ENCODE measurements at places on chromosomes 2 and 18.
A peak's percentile ranks its signal among the peaks of the same experiment; 100 is the strongest.

DNA sequence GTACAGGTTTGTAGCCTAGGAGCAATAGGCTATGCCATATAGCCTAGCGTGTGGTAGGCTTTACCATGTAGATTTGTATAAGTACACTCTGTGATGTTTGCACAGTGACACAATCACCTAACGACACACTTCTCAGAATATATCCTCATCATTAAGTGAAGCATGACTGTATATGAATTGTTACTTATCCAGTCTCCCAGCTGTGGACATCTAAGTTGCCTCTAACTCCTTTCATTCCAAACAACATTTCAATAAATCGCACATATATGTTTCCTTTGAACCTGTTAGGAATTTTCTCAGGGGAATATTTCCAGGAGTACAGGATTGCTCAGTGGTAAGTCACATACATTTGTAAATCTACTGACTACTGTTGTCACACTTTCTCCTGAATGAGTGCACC is 90.0 kb downstream of the ARHGAP15 start:
- no peak overlapping the region for H3K27ac ChIP-seq
- no peaks in the 10 kb centered on the region for H3K36me3 ChIP-seq
- H3K4me3 ChIP-seq, result no peak overlapping the region
- H3K27me3 ChIP-seq, result no peaks in the 10 kb centered on the region

GRCh38 chr2:129443865-129444739 is 535.4 kb upstream of the RAB6C start:
- H3K36me3 ChIP-seq, result no peaks in the 10 kb centered on the region
- peaks cover 9% of the 10 kb centered on the region for H3K27me3 ChIP-seq
- H3K4me3 ChIP-seq, result no peak overlapping the region
- no peaks in the 10 kb centered on the region for H3K4me1 ChIP-seq
- no peak overlapping the region for H3K27ac ChIP-seq
- DNase-seq, result no peak

DNA sequence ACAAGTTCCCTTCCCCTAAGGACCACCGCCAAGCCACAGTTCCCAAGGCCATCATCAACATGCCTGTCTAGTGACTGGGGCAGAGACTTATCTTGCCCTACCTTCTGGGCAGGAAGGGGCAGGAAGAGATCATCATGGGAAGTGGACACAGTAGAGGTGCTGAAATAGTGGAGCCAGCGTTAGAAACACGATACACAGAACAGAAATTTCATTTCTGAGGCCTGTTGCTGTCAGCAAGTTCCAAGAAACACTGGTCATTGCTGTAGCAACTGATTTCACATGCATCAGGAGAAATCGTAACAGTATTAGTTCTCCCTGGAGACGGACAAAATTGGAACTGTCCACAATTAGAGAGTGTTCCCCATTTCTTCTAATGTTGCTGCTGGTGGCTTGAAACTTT is 83.0 kb downstream of the COLEC12 start:
- DNase-seq, result peak; percentile 40
- no peaks in the 10 kb centered on the region for H3K27me3 ChIP-seq
- no peaks in the 10 kb centered on the region for H3K36me3 ChIP-seq
- H3K27ac ChIP-seq, result peak overlapping the region; percentile 51

GRCh38 chr18:22503803-22504202 is 86.1 kb upstream of the CTAGE1 start:
- peak; percentile 48 for DNase-seq
- no peaks in the 10 kb centered on the region for H3K36me3 ChIP-seq
- H3K27me3 ChIP-seq, result no peaks in the 10 kb centered on the region
- peaks cover 25% of the 10 kb centered on the region for H3K4me1 ChIP-seq

DNA sequence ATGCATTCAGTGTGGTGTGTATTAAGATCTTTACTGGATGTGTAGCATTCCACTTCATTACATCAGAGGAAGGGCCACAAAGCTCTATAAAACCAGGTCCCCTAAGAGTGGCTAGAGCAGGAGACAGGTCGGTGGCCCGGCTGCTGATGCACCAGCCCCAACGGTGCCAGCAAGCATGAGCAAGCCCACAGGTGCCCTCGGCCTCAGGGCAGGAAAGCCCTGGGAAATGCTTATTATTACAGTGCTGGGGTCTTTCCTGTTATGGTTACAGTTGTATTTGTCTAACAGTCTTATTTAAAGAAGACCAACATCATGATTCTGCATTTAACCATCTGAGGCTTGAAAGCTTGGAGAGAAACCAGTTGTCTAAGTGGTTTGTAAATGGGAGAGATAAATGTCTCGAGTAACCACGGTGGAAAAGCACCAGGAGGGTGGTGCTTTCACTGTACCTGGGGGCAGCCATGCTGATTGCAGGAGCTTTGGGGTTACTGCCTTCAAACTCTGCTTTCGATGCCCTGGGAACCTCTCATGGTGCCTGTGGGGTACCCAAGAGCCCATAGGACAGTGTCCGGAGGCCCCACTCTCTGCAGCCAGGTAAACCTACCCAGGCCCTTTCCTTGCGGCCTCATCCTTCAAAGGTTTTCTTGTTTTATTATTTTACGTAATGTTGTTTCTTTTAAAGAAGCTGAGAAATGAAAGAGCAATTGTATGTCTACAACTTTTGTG is 133.1 kb downstream of the SH3RF3 start:
- no peak for DNase-seq
- H3K36me3 ChIP-seq, result no peaks in the 10 kb centered on the region
- H3K4me3 ChIP-seq, result no peak overlapping the region

- no peaks in the 10 kb centered on the region for H3K27me3 ChIP-seq
- DNase-seq, result no peak
- no peaks in the 10 kb centered on the region for H3K36me3 ChIP-seq
These were observed 39.6 kb upstream of the RPL31 start for GRCh38 chr2:100962366-100963025.

DNA sequence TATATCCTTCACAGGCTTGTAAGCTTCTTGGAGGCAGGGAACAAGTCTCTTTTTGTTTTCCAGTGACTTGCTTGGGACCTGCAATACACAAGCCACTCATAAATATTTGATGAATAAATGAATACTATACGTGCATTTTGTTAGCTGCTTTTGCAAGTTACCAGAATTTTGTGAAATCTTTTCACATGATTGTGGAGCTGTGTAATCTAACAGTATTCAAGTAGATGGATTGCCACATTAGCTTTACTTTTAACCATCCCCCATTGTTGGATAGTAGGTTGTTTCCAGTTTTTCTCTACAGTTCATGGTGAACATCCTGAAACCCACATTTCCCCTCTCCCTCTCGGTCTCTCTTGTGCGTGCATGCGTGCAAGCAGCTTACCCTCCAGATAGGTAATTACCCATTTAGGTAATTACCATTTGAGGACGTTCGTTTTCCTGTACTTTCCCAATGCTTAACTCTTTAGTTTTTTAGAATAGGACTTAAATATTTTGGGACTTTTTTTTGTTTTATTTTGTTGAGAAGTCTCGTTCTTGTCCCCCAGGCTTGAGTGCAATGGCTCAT is 12.5 kb downstream of the ZNF407 start:
- H3K27me3 ChIP-seq, result no peaks in the 10 kb centered on the region
- no peaks in the 10 kb centered on the region for H3K36me3 ChIP-seq
- H3K4me3 ChIP-seq, result no peak overlapping the region
- H3K4me1 ChIP-seq, result peaks cover 14% of the 10 kb centered on the region
- no peak overlapping the region for H3K27ac ChIP-seq

GRCh38 chr2:30136764-30137444 is 9.9 kb upstream of the YPEL5 start:
- H3K36me3 ChIP-seq, result no peaks in the 10 kb centered on the region
- no peak for DNase-seq
- no peak overlapping the region for H3K4me3 ChIP-seq
- H3K4me1 ChIP-seq, result no peaks in the 10 kb centered on the region
- no peak overlapping the region for H3K27ac ChIP-seq
- H3K27me3 ChIP-seq, result no peaks in the 10 kb centered on the region

DNA sequence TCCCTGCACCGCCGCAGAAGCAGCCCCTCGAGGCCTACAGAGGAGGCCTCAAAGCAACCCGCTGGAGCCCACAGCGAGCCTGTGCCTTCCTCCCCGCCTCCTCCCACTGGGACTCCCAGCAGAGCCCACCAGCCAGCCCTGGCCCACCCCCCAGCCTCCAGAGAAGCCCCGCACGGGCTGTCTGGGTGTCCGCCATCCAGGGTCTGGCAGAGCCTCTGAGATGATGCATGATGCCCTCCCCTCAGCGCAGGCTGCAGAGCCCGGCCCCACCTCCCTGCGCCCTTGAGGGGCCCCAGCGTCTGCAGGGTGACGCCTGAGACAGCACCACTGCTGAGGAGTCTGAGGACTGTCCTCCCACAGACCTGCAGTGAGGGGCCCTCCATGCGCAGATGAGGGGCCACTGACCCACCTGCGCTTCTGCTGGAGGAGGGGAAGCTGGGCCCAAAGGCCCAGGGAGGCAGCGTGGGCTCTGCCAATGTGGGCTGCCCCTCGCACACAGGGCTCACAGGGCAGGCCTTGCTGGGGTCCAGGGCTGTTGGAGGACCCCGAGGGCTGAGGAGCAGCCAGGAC is 31.2 kb downstream of the GPC1 start:
- no peaks in the 10 kb centered on the region for H3K27me3 ChIP-seq
- H3K36me3 ChIP-seq, result no peaks in the 10 kb centered on the region
- peak overlapping the region; percentile 74 for H3K27ac ChIP-seq
- H3K4me3 ChIP-seq, result no peak overlapping the region
- no peaks in the 10 kb centered on the region for H3K4me1 ChIP-seq

- peaks cover 45% of the 10 kb centered on the region for H3K27me3 ChIP-seq
- H3K4me3 ChIP-seq, result no peak overlapping the region
- no peaks in the 10 kb centered on the region for H3K36me3 ChIP-seq
- peaks cover 41% of the 10 kb centered on the region for H3K4me1 ChIP-seq
- no peak overlapping the region for H3K27ac ChIP-seq
These were observed 2.3 kb downstream of the INHBB start for GRCh38 chr2:120348134-120348736.

- no peak for DNase-seq
- no peaks in the 10 kb centered on the region for H3K36me3 ChIP-seq
- H3K4me1 ChIP-seq, result peaks cover 6% of the 10 kb centered on the region
- peak overlapping the region; percentile 86 for H3K27ac ChIP-seq
- peak overlapping the region; percentile 97 for H3K4me3 ChIP-seq
These were observed 1.5 kb downstream of the EPB41L5 start for GRCh38 chr2:120014226-120014980.

DNA sequence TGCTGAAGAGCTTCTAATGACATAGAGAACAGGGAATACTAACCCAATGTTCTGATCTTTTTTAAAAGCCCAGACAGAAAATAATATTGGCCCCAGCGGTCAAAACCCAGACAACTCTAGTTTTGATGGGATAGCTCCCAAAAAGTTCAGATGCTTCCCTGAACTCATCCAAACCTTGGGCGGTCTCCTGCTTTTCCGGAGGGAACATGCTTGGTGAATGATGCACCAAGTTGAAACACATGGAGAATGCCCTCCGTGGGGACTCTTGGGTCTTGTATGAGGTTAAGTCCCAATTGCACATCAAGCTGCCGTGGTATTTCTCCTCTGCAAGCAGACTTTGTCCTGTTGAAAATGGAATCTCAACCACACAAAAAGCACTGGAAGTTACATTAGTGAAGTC is 120.7 kb upstream of the CTAGE1 start:
- H3K27ac ChIP-seq, result peak overlapping the region; percentile 25
- DNase-seq, result peak; percentile 63
- H3K4me1 ChIP-seq, result peaks cover 4% of the 10 kb centered on the region
- no peaks in the 10 kb centered on the region for H3K36me3 ChIP-seq

DNA sequence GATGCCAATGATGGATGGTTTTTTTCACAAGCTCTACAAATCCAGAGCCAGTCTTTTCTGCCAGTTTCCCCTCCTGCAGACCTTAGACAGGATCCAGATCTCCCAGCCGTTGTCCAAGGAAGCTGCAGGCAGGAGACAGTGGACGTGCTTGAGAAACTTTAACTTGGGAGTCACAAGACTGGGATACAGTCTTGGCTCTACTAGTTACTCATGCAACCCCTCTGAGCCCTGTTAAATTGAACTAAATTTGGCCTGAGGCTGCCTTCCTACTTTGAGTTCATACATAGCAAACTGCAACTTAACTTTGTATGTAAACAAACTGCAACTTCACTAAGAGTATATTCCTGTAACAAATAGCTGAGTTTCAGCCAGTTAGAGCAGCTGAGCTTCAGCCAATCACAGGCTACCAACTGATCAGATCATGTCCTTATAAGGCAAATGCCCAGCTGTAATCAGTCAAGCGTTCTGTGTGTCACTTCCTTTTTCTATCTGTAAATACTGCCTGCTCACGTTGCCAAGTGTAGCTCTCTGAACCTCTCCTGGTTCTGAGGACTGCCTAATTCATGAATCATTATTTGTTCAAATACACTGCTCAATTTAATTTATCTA is 140.9 kb downstream of the CAPN13 start:
- H3K27ac ChIP-seq, result no peak overlapping the region
- H3K27me3 ChIP-seq, result no peaks in the 10 kb centered on the region
- no peak overlapping the region for H3K4me3 ChIP-seq
- no peaks in the 10 kb centered on the region for H3K36me3 ChIP-seq

DNA sequence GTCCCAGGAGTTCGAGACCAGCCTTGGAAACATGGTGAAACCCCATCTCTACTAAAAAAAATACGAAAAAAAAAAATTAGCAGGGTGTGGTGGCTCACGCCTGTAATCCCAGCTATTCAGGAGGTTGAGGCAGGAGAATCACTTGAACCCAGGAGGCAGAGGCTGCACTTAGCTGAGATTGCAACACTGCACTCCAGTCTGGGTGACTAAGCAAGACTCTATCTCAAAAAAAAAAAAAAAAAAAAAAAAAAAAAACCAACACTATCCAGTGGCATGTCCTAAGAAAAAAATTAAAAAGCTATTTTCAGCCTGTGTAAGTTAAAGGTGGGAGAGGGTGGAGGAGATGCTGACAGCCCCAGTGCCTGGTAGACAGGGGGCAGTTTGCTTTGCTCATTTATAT is 32.2 kb upstream of the REL start:
- no peaks in the 10 kb centered on the region for H3K36me3 ChIP-seq
- no peak overlapping the region for H3K27ac ChIP-seq

- peaks cover 96% of the 10 kb centered on the region for H3K27me3 ChIP-seq
- H3K4me3 ChIP-seq, result peak overlapping the region; percentile 97
- DNase-seq, result peak; percentile 36
- H3K36me3 ChIP-seq, result peaks cover 11% of the 10 kb centered on the region
These were observed 2.3 kb upstream of the GATA6 start for GRCh38 chr18:22167091-22167470.

GRCh38 chr18:44765456-44765855 is 84.8 kb downstream of the SETBP1 start:
- H3K27ac ChIP-seq, result no peak overlapping the region
- H3K4me1 ChIP-seq, result no peaks in the 10 kb centered on the region
- no peaks in the 10 kb centered on the region for H3K36me3 ChIP-seq
- no peaks in the 10 kb centered on the region for H3K27me3 ChIP-seq
- no peak for DNase-seq
- no peak overlapping the region for H3K4me3 ChIP-seq

GRCh38 chr2:122007577-122007976 is 252.1 kb downstream of the TSN start:
- DNase-seq, result no peak
- H3K36me3 ChIP-seq, result no peaks in the 10 kb centered on the region
- H3K4me3 ChIP-seq, result no peak overlapping the region
- no peaks in the 10 kb centered on the region for H3K4me1 ChIP-seq

DNA sequence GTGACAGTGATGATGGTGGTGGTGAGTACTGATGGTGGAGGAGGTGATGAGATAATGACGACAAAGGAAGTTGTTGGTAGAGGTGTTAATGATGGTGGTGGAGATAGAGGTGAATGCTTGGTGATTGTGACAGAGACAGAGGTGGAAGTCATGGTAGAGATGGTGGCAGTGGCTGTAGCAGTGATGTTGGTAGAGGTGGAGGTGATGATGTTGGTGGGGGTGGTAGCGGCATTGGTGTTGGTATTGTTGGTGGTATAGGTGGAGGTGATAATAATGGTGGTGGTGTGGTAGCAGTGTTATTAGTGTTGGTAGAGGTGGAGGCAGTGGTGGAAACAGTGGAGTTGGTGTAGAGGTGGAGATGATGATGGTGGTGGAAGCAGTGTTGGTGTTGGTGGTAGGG is 36.4 kb downstream of the LYPD1 start:
- H3K36me3 ChIP-seq, result no peaks in the 10 kb centered on the region
- no peaks in the 10 kb centered on the region for H3K27me3 ChIP-seq
- no peak for DNase-seq
- H3K4me3 ChIP-seq, result no peak overlapping the region
- H3K27ac ChIP-seq, result no peak overlapping the region

All from heart right ventricle (tissue), 16 donors.